AG10803 (cell line): ENCODE measurements at places on chromosomes 11 and 22.

DNA sequence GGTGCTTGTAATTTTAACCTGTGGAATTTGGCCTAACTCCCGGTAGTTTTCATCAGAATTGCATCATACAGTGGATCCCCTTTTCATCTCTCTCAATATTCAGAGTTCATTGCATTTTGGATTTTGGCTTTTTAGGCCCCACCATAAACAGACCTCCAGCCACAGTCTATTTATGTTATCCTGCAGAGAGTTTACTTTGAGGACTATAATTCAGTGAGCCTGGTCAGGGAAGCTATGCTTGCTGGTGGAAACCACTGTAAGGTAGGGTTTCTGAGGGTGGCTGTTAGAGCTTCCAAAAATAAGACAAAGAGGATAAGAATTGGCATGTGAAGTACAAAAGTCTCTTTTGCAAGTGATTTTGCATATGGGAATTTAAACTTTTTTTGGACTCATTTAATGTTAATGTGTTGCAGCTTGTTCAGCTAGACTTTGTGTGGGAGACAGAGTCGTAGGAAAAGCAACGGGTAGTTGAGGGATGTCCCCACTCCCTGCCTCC is 34.8 kb upstream of the DDI1 start:
- DNase-seq = peak; percentile 48

DNA sequence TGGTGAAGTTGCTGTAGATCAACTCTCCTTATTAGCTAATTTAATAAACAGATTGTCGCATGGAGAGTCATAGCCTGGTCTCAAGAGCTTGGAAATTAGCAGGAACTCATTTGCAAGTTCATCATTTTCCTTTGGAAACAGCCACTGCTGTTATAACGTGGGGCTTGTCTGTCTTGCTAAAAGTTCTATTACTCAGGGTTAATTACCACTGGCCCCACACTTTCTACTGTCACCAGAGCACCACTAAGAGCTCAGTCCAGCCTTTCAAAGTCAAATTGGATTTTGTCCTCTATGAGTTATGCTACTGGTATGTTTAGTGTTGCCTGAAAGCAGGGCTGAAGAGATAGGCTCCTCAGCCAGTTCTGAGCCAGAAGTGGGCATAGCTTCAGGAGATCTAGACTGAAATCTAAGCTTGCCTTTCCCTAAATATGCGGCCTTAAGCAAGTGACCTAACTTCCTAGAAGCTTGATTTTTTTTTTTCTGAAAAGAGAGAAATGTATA is 292.2 kb downstream of the INSC start:
- no peak for DNase-seq

- DNase-seq = no peak
Measured at GRCh38 chr11:128757235-128757711, 63.4 kb downstream of the FLI1 start.

- no peak for DNase-seq
Measured at GRCh38 chr11:134685793-134686380, 273.8 kb upstream of the B3GAT1 start.

GRCh38 chr11:42972741-42973140 is 339.1 kb upstream of the API5 start:
- DNase-seq = no peak

- no peak for DNase-seq
Measured at GRCh38 chr11:64758330-64759079, 1.3 kb downstream of the PYGM start.

DNA sequence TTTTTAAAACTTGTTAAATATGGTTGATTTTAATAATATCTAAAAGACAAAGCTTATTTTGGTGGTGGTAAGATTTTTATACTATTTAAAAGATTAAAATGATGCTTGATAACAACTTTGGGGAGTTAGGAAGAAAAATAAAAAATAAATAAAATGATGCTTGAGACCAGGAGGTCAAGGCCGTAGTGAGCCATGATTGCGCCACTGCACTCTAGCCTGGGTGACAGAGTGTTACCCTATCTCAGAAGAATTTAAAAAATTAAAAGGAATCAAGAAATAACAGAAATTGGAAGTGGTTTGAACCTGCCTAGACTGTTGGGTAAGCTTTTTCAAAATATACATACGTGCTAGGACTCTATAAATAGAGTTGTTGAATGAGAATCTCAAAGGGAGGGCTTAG is 12.1 kb upstream of the DNAJB7 start:
- no peak for DNase-seq

DNA sequence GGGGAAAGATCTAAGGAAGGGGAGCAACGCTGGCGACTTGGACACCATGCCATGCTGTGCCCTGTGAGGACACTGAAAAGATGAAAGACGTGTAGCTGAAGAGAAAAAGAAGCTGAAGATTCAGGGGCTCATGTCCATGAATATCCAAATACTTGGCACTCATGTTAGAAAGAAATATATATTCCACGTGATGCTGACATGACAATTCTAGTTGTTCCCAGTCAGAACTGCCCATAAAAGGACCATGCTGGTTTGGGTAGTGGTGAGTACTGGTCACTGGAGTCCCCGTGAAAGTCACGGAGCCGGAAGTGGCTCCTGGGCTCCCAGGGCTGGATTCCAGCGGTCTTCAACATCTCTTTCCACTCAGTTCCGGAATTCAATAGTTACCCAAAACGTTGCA is 9.9 kb downstream of the MS4A15 start:
- no peak for DNase-seq

DNA sequence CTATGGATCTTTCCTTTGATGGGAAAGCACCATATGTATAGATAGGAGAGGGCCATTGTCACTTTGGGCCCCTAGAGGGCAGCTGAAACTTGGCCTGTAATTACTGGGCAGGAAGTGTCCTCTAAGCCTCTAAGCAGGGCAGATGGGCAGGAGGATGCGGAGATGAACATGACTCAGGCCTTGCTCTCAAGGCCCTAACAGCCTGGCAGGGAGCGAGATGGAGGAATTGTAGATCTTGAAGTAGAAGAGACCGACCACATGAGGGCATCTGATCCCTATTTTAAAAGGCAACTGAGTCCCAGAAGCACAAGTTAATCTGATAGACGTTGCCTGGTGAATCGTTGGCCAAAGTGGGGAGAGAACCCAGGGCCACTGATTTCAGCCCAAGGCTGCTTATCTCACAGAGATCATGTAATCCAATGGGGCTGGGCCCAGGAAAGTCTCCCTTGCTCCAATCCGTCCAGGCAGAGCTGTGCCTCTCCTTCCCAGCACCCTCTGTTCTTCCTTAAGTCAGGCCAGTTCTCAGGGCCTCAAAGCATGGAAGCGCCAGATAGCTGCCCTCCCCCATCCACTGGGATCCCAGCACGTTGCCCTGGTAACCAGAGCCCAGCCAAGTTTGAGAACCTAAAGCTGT is 2.5 kb upstream of the SEPTIN3 start:
- peak; percentile 93 for DNase-seq

GRCh38 chr11:92329646-92330045 is 105.0 kb downstream of the FAT3 start:
- DNase-seq = peak; percentile 81

- DNase-seq = no peak
Measured at GRCh38 chr22:41522813-41523212, 21.5 kb downstream of the POLR3H start.

GRCh38 chr22:43883012-43883661 is 8.7 kb downstream of the PNPLA5 start:
- peak; percentile 56 for DNase-seq

DNA sequence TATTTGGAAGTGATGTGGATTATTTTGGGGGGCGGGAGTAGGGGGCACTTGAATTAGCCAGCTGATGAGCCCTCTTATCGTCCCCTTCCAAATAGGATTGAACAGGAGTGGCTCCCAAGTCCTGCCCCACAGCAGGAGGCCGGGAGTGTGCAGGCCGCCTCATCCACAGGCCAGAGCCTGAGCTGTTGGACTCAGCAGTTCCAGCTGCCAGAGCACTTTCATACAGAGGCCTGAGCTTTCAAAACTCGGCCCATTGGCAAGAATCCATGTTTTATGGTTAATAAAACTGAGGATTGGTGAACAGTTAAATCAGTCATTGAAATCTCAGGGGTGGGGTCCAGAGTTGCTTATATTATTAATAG is 9.6 kb downstream of the FAM118A start:
- peak; percentile 42 for DNase-seq

DNA sequence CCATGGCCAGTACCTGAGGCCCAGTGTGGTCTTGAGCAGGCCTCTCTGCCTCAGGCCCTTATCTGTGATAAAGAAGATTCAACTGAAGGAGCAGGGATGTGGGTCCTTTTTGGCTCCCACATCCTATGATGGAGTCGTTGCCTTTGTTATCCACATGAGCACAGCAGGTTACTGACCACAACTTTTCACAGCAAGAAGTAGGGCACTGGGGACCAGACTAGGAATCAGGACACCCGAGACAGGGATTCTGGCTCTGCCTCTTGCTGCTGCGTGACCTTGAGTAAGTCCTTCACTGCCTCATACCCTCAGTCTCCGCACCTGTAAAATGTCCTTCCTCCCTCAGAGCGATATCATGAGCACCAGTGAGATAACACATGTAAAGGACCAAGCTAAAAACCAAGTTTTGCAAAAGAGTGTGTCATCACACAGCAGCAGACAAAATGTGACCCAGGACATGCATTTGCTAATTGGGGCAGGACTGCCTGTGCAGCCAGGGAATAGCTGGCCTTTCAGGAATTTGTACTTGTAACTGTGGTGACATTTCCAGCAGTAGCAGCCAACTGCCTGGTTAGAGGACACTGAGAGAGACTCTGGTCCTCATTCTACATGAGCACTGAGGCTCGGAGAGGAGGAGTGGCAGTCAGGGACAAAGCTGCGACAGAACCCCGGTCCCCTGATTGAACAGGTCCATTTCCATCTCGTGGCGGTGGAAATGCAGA is 13.2 kb upstream of the SMIM35 start:
- DNase-seq = no peak

- no peak for DNase-seq
Measured at GRCh38 chr22:49600891-49601431, 226.7 kb downstream of the BRD1 start.

DNA sequence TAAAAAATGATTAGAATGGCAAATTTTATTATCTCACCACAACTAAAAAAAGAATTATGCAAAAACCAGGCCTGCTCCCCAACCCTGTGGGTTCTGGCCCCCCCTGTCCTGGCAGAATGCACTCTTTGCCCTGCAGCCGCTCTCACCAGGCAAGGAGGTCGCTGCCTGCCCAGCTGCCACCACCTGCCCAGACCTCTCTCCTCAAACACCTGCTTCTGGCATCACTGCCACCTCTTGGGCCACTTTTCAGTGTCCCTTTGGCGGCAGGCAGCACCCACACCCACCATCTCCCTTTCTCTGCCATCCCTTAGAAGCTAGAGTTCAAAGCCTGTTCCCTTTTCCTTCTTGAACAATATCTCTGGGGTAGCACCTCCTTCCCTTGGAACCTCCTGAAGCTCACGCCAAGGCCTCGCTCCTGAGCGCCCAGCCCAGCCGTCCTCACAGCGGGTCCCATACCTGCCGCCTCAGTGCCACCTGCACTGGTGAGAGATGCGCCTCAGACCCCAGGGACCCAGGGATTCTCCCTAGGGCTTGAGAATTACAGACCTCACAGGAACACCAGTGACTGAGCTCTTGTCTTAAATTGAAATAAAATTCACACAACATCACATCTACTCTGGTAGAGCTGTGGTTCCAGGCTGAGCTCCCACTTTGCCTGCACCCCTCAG is 44.6 kb downstream of the SGSM3 start:
- no peak for DNase-seq
